ENCODE measurements at places on chromosomes 1 and 21.

DNA sequence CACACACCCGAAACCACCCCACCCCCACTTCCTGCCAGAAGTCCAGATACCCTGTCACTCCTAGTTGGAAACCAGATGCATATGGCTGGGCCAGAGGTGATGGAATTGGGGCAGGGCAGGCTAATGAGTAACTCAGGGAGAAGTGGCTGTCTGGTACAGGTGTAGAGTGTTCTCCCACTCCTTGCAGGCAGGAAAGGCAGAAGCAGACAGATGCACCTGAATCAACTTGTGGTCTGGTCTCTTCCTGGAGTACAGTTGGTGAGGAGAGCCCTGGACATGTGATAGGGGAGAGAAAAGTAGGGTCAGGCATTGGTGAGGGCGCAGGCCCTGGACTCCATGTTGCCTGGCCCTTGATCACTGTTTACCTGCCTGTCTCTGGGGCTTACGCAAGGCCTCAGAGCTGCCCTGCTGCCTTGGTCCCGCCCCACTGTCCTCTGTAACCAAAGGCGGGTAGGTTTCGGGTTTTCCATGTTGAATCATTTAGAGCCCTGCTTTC, 2.5 kb downstream of the CGN start:
- no peak for DNase-seq

DNA sequence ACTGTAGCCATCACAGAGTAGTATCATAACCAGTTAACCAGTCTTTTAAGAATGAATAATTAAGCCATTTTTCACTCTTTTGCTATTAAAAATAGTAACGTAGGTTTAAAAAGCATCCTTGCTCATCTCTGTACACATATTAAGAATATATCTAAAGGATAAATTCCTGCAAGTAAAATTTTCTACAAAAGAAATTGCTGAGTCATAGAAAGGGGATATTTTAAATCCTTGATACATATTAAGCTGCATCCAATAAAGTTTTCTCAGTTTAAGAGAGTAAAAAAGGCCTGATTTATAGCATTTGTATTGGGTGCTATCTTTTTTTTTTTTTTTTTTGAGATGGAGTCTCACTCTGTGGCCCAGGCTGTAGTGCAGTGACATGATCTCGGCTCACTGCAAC, 1.9 kb upstream of the CTH start:
- DNase-seq = no peak

GRCh38 chr1:5475572-5475971, 516.7 kb downstream of the NPHP4 start:
- DNase-seq = no peak

DNA sequence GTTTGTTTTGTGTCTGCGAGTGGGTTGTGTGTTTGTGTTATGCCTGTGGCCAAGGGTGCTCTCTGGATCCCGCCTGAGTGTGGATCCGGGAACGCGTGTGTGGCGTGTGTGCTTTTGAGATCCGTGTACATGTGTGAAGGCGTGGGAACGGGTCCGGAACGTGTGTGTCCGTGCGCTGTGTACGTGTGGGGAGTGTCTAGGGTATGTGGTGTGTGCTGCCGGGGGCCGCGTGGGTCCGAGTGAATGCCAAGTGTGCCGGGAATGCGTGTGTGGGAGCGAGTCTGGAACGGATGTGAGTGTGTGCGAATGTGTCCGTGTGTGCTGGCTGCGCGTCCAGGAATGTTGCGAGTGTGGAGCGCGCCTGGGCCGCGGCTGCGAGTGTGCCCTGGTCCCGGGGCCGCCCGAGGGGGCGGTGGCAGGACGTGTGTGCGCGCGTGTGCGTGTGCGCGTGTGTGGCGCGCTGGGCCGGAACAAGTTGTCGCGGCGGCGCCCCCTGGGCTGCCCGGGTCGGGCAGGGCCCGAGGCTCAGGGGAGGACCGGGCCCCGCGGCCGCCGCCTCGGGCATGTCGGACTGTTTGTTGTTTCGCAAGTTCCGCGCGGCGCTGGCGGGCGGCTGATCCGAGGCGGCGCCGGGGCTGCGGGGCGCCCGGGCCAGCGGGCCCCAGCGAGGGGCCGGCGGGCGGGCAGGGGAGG, 953 bp downstream of the PTPRU start:
- DNase-seq = no peak

- no peak for DNase-seq
These were observed 122.1 kb upstream of the RGS1 start for GRCh38 chr1:192453360-192453992.

GRCh38 chr1:206573762-206574161, 38.5 kb downstream of the EIF2D start:
- no peak for DNase-seq

GRCh38 chr1:29675481-29676263, 439.4 kb downstream of the PTPRU start:
- DNase-seq = no peak

GRCh38 chr1:66998972-66999371, 55.0 kb downstream of the SLC35D1 start:
- DNase-seq = no peak

- DNase-seq = no peak
These were observed 49.4 kb downstream of the WDR4 start for GRCh38 chr21:42829954-42830353.

GRCh38 chr1:2632051-2632430, 775 bp downstream of the MMEL1 start:
- no peak for DNase-seq

- no peak for DNase-seq
These were observed 6.4 kb downstream of the IL6R start for GRCh38 chr1:154411525-154411924.

All from CD4-positive, alpha-beta T cell treated with Interleukin-6 at 100 ng/mL for 8 hours (primary cell).